ENCODE measurements at places on chromosomes 7 and 10. TPM values are rescaled to one million over a fixed set of nuclear protein-coding genes. Genes with fewer than 3 reads are reported as not detected.

OR2A5 gene
- total RNA-seq: not detected

ZNF33B gene
- 5.8 TPM for total RNA-seq

DNA sequence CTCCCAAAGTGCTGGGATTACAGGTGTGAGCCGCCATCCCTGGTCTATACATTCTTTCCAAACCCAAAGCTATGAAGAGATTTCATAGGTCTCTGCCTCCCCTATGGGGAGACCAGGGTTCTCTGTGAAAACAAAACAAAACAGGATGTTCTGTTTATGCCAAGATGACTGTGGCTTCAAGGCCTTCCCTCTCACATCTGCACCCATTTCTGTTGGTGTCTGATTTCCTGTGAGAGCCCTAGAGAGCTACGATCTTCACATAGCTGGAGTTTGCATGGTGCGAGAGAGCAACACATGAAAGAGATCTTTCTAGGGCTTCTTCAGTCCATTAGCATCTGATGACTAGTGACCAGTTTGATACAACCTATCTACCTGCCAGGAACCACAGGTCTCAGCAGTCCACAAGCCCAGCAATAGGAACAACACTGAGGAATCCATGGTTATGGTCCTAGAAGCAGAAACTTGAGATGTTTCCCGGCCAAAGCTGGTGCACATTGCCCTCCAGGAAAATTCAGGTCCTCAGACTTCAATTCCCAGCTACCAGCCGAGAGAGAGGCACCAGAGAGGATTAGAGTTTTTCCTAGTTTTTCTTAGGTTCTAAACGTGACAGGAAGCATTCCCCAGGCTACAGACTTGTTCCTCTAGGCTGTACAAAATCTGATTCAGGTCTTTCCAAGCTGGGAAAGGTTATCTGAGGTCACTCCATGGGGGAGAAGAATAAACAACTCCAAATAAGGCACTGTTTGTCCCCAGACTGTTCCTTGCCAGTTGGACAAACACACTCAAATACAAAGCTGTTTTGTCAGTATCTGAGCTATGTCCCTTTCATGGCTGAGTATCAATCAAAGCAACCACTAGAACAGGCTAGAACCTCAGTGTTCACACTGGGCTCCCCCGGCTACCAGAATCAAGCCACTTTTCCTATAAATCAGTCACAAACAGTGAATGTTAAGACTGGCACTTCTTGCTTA, 259.7 kb downstream of the CALN1 start:
- DNase-seq: no peak

DNA sequence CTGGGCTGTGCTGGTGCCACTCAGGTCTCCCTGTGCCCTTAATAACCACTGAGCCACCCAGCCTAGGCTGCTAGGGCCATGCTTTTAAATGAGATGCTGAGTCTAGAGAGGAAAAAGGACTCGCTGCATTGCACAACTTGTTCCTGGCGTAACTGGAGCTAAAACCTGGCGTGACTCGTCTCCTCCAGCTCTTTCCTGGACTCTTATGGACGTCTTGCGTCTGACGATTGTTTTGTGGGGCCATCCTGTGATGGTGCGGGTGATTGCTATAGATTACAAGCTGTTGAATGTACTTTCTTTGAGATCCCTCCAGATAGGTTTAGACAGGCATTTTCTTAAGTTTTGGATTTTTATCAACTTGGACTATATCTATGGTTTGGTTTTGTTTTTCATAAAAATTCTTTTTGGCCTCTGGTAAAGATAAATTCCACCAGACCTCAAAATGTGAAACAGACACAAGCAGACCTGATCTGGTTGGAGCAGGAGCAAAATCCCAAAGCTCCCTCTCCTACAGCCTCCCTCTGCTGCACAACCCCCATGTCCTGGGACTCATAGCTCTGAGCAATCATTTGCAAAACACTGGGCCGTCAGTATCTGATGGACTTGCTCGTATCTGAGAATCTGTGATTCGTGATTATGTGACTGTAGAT, 230.3 kb downstream of the ARHGAP12 start:
- DNase-seq: no peak

STK17A gene
- 4.9 TPM for total RNA-seq

GRCh38 chr7:66697449-66698438, 42.8 kb upstream of the RABGEF1 start:
- DNase-seq: no peak

GRCh38 chr10:42868530-42868929, 85.9 kb downstream of the BMS1 start:
- no peak for DNase-seq

GRCh38 chr10:90674928-90675327, 182.9 kb downstream of the HTR7 start:
- DNase-seq: no peak

DNA sequence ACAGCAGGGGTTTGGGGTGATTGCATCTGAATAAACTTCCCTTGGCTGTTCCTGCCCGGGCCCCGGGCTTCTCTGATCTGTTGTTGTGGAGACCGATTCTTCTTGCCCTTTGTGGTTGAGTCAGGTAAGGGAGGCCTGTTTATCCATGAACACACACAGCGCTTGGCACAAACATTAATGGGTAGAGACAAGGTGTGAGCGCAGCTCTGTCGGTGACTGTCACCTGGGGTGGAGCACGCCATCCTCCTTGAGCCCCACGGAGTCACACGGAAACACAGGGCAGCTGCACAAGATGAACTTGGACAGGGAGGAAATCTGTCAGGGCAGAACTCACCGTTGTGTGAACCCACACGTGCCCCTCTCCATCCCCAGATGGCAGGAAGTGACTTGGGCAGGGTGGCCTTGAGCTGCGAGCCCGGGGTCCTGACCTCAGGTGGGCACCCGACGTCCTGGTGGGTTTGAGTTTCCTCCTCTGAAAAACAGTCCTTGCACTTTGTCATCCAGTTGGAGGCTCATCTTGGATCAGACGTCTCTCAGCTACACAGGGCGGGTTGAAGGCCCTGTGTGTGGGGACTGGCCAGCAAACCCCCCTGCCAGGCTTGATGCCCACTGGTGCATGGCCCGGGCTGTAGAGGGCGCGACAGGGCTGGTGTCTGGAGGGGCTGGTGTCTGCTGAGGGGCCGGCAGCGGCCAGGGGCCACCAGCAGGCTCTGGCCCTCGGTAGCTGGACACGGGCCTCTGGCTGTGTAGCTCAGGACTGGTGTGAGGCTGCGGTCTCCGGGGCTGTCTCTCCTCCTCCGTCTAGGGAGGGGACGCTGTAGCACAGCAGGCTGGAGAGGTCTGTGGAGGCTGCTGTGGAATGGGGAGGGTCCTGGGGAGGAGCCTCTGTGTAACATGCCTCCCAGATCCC, 24.2 kb upstream of the SHH start:
- no peak for DNase-seq

GRCh38 chr10:72248468-72249151, 25.1 kb upstream of the DDIT4 start:
- DNase-seq: peak; percentile 62

FXYD4 gene
- total RNA-seq: not detected

PTPN20 gene
- total RNA-seq: not detected

DNA sequence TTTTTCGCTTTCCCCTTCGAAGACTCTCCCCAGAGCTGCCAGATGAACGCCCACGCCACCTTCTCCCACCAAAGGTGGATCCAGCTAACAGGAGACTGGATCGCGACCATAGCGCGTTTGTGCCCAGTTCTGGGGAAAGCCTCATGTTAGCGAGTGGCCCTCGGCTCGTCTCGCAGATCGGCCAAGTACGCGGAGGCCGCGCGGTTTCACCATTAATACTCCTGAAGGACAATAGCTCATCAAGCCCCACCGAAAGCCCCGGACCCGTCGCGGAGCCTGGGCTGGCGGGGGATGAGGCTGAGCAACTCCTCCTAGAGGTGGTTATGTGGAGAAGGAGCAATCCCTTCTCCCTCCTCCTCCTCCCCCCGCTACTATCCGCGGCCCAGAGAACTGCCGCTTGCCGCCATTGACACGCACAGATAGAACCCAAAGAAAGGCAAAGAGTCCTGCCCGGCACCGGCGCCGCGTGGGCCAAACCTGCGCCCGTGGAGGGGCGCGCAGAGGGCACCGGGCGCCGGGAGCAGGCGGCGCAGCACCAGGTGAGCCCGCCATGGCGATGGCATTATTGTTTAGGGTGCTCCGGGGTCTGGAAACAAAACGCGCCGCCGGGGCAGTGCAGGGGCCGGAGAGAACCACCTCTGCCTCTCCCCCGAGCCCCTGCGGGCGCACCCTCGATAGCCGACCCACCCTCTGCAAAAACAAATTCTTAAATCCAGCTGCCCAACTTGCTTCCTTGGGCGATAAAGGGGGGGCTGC, at the start of gene MACROH2A2:
Gene MACROH2A2, plus strand, starts transcription at position 385 of the 756 bp plus-strand sequence. CDS start 22,813 bp downstream, outside the sequence.
- no peak for DNase-seq

SH2D4B gene
- total RNA-seq: not detected

CYP2C8 gene
- total RNA-seq: not detected

OPN1SW gene
- total RNA-seq: not detected

DNA sequence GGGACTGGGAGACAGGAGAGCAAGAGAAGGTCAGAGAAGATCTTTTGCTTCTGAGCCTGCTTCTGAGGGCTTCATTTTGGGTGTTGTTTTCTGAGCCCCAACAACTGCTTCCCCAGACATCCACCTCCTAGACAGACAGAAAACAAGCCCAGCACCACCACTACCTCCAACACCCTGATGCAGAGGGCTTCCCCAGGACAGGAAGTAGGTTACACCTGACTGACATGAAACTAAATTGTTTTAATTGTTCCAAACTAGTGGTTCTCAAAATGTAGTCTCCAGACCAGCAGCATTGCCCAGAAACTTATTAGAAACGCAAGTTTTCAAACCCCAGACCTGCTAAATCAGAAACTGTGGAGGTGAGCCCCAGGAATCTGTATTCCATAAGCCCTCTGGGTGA, 163.6 kb upstream of the KMT2E start:
- no peak for DNase-seq
